ENCODE measurements at places on chromosomes 16 and 17. TPM values are rescaled to one million over a fixed set of nuclear protein-coding genes. Genes with fewer than 3 reads are reported as not detected.

OR3A3 gene
- total RNA-seq, result not detected

WNT9B gene
- total RNA-seq, result 5.3 TPM

- H3K27me3 ChIP-seq, result no peaks in the 10 kb centered on the region
- H3K27ac ChIP-seq, result no peak overlapping the region
- H3K36me3 ChIP-seq, result no peaks in the 10 kb centered on the region
- DNase-seq, result no peak
- H3K4me3 ChIP-seq, result no peak overlapping the region
Measured at GRCh38 chr17:64736804-64737492, 74.8 kb upstream of the SMURF2 start.

DNA sequence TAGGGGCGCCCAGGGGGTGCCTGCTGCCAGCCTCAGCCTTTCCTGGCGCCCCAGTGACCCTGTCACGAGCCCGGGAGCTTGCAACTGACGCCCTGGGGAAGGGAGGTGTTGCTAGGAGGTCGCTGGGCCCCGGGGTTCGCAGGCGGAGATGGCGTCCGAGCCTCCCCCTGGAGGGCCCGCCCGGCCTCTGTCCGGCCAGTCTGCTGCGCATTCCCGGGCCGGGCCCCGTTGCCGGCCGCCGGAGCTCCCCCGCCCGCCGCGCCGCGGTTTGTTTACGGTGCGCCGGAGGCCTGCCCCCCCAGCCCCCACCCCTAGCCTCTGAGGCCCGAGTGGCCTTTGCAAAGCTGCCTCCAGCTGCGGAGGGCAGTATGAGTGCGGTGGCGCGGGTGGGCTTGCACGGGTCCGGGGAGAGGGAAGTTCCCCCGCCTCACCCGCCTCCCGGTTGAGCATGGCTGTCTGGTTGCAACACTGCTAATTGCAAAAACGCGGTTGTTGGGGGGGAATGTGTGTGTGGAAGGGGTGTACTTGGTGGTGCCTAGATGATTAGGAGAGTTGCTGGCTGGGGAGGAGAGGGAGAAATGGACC lies 514 bp downstream of the THRA start:
- DNase-seq, result peak; percentile 81
- H3K27me3 ChIP-seq, result no peaks in the 10 kb centered on the region
- peaks cover 30% of the 10 kb centered on the region for H3K4me1 ChIP-seq
- peak overlapping the region; percentile 88 for H3K27ac ChIP-seq

DNA sequence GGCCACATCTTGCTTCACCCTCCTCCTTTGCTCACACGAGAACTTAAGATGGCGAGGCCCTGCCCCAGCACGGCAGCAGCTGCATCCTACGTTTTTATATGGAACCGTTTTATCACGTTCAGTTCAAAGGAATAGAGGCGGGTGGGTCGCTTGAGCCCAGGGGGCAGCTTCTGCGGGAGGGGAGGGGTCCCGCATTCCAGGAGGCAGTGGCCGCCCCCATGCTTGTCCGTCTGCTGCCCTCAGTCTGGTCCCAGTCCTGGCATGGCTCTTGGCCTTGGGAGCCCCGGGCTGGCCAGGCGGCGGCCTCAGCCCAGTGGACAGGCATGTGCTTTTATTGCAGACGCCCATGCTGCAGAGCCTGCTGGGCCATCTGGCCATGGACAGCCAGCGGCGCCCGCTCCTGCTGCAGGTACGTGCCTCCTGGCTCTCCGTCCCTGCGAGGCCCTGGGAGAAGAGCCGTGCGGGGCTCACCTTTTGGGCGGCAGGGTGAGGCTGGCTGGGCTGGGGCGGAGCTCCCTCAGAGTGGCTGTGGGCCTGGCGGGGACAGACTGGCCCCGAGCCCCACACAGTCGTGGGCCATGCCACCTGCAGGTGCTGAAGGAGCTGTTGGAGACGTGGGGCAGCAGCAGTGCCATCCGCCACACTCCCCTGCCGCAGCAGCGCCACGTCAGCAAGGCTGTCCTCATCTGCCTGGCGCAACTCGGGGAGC lies 6.8 kb downstream of the TELO2 start:
- H3K36me3 ChIP-seq, result no peaks in the 10 kb centered on the region
- no peak overlapping the region for H3K4me3 ChIP-seq
- H3K4me1 ChIP-seq, result no peaks in the 10 kb centered on the region
- H3K27ac ChIP-seq, result no peak overlapping the region
- peak; percentile 66 for DNase-seq
- H3K27me3 ChIP-seq, result no peaks in the 10 kb centered on the region
